SK-MEL-5 (cell line): ENCODE measurements at places on chromosomes 2 and 18. TPM values are rescaled to one million over a fixed set of nuclear protein-coding genes. Genes with fewer than 3 reads are reported as not detected.

- no peak for DNase-seq
These were observed 48.0 kb downstream of the LOXHD1 start for GRCh38 chr18:46609048-46609447.

The DSG4 gene
- total RNA-seq = not detected in 2 replicates

GRCh38 chr2:11090187-11090586, 65.1 kb upstream of the SLC66A3 start:
- no peak for DNase-seq

DNA sequence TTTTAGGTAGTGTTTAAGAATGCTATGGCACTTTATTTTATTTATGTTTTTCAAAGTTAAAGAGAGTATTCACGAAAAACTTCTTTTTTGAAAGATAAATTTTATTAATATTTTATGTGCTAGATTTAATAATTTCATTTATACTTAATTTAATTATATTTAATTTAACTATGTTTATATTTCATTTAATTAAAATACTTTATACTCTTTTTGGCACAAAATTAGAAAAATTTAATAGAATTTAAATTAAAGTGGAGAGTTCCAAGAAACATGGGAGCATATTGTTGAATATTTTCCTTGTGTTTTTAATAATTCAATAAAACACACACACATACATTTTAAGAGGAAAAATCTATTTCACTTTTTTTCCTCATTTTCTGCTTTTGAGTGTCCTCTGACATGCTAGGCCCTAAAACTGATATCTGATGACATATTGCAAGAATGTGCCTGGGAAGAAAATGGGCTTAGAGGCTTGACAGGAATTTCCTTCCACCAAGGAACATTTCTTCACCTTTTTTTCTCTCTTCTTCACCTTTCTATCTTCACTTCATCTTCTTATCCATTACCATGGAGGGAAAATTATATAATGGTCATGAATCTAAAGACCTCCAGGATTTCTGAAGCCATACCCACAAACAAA, 15.4 kb downstream of the ARHGAP28 start:
- DNase-seq = no peak

DNA sequence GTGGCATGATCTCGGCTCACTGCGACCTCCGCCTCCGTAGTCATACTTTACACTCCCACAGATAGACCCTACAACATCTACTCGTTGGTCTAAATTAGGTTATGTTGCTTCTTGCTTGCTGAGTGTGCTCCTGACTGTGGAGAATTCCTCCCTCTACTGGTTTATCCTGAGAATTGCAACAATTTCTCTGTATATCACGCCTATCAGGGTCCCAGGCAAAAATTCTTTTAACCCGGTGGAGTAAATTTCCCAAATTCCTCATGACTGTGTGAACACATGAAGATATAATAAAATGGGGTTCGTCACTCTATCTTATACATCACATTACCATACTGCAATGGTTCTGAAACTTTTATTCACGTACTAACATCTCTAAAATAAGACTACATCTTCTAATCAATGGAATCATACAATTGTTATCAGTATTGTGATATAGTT, 156.7 kb downstream of the EVA1A start:
- peak; percentile 78 for DNase-seq

- DNase-seq = no peak
These were observed 29.8 kb downstream of the EML4 start for GRCh38 chr2:42199002-42199401.

DNA sequence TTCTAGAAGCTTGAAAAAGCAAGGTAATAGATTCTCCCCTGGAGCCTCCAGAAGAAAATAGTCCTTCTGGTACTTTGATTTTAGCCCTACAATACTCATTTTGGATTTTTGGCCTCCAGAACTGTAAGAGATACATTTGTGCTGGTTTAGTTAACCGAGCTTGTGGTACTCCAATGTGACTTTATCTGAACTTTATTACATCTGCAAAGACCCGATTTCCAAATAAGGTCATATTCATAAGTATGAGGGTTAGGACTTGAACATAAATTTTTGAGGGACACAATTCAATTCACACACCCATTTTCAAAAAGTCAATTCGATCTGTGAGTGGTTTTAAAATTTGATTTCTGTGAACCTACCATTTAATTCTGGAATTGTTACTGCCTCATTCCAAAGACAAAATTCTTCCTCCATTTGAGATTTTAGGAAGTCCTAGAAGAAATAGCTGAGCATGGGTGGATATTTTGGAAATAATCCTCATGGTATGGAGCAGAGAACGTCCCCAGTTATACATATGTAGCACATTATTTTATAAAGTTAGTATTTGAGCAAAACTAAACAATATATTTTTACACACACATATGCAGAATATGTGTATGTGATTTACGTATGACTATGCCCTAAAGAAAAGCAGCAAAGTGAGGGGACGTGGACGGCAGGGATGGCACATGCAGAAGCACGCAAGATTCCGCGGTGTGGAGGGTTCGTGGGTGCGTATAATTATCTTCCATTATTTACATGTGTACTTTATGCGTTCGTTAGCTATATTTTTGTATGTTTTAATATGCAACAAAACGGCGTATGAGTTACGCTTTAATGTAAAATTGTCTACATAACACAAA, 905 bp upstream of the NUP35 start:
- no peak for DNase-seq

The ANKRD36 gene
- total RNA-seq = 6.3 and 7.3 TPM in 2 replicates

DNA sequence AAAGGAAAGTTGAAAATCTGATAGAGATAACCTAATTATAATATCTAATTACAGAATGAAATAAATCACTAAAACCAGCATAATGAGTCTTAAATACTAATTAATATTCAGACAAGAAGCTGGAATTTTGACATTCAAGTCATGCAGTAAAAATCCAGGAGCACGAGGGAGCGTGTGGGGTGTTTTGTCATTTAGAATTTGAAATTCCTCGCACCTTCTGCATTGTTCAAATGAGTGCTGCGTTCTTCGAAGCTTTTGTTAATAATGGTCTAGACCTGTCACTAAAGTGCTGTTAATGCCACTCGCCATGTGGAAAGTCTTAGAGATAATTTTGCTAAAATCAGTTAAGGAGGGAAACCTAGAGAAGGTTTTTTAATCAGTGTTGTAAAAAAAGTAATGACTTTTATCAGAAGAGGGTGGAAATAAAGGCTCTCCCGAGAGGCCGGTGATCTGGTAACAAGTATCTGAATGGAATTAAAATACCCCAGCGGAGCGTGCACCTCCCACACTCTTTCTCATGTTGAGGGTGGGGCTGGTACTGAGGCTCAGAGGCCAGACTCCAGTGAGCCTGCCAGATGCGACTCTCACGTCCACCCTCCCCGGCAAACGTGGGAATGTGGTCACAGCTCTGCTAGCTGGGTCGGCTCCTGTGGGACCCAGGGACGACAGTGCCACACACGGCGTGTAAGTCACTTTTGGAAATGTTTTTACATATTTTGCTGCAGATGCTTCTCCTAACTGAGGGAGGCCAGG, 69.4 kb upstream of the MYT1L start:
- DNase-seq = no peak

The MTA3 gene
- total RNA-seq = 38.9 and 40.3 TPM in 2 replicates

DNA sequence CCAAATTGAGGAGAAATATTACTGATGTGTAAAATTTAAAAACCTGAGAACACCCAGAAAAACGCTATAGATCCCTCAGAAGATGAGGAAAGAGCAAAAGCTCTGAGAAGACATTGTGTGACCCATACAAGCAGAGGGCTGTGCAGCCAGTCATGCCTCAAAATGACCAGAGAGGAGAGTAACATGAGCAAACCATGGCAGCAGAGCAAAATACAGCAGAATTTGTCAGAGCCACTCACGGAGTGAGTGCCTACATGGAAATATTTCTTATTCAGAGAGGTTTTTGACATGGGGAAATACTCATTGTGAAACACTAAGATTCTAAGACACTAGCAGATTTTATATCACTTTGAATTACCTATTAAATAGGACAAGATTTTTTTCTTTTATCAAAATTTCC, 96.8 kb upstream of the DNAJC10 start:
- DNase-seq = no peak

- no peak for DNase-seq
These were observed 336 bp downstream of the THNSL2 start for GRCh38 chr2:88170472-88170892.

The ADI1 gene
- total RNA-seq = 63.4 and 68.1 TPM in 2 replicates

GRCh38 chr18:9287036-9287435, 47.5 kb upstream of the TWSG1 start:
- no peak for DNase-seq

DNA sequence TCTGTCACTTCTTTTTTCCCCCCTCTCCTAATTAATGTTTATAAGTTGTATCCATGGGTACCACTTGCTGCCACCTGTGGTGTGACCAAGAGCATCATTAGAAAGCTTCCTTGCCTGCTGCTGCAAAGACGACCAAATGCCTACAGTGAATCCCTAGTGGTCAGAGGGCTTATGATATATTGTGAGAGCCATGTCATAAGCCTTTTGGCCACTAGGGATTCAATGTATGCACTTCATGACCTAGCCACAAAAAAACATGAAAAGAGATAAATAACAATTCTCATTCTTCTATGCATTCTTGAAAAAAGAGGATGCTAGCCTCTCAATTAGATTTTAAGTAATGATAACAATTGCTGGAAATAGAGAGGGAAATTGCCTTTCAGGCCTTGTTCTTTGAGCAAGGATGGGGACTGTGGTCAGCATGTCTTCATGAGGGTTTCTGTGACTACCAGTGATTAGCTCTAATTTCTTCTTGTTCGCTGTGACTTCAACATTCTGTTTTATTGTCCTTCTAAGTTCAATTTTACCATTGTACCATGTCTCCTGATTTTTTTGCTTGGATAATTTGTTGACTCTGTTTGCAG, 435.3 kb downstream of the TGIF1 start:
- DNase-seq = peak; percentile 54

The ANKRD30B gene
- 7.1 and 7.3 TPM in 2 replicates for total RNA-seq

DNA sequence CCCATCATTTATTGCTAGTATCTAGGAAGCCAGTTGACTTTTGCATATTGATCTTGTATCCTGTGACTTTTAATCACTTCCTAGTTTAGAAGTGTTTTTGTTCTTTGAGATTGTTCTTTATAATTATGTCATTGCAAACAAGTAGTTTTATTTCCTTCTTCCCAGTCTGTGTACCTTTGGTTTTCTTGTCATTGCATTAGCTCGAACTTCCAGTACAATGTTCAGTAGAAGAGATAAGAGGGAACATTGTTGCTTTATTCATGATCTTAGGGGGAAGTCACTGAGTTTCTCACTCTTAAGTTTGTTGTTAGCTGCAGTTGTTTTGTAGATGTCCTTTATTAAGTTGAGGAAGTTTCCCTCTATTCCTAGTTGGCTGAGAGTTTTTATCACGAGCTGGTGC, 61.0 kb downstream of the TRAPPC12 start:
- no peak for DNase-seq

GRCh38 chr2:169767243-169767888, 31.3 kb upstream of the SSB start:
- peak; percentile 62 for DNase-seq

The TBC1D8 gene
- total RNA-seq = 16.2 and 16.9 TPM in 2 replicates

The NOTO gene
- total RNA-seq = not detected in 2 replicates
